ENCODE measurements at places on chromosomes 4 and X. TPM values are rescaled to one million over a fixed set of nuclear protein-coding genes. Genes with fewer than 3 reads are reported as not detected.

GRCh38 chrX:70755850-70756249 is 152.7 kb downstream of the TEX11 start:
- H3K36me3 ChIP-seq: no peaks in the 10 kb centered on the region
- no peak overlapping the region for H3K4me3 ChIP-seq
- H3K27ac ChIP-seq: no peak overlapping the region
- DNase-seq: no peak
- no peaks in the 10 kb centered on the region for H3K4me1 ChIP-seq

GRCh38 chrX:30060718-30061117 is 154.6 kb upstream of the MAGEB2 start:
- no peaks in the 10 kb centered on the region for H3K27me3 ChIP-seq
- no peak for DNase-seq
- H3K27ac ChIP-seq: no peak overlapping the region
- H3K4me1 ChIP-seq: no peaks in the 10 kb centered on the region
- no peak overlapping the region for H3K4me3 ChIP-seq

DNA sequence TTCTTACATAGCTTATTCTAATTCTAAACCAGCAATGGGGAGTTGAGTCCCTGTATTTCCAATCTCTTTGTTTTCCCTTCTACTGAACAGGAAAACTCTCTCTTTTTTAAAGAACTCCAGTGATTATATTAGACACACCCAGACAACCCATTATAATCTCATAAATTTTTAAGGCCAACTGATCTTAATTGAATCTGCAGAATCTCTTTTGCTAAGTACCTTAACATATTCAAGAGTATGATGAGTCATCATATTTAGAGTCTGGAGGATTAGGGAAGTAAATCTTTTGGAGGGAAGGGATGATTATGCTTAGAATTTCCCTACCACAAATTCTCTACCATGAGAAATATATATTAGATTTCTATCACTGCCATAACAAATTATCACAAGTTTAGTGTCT is 705.1 kb downstream of the CENPC start:
- no peak overlapping the region for H3K4me3 ChIP-seq
- H3K27me3 ChIP-seq: no peaks in the 10 kb centered on the region
- no peak overlapping the region for H3K27ac ChIP-seq
- DNase-seq: no peak

DNA sequence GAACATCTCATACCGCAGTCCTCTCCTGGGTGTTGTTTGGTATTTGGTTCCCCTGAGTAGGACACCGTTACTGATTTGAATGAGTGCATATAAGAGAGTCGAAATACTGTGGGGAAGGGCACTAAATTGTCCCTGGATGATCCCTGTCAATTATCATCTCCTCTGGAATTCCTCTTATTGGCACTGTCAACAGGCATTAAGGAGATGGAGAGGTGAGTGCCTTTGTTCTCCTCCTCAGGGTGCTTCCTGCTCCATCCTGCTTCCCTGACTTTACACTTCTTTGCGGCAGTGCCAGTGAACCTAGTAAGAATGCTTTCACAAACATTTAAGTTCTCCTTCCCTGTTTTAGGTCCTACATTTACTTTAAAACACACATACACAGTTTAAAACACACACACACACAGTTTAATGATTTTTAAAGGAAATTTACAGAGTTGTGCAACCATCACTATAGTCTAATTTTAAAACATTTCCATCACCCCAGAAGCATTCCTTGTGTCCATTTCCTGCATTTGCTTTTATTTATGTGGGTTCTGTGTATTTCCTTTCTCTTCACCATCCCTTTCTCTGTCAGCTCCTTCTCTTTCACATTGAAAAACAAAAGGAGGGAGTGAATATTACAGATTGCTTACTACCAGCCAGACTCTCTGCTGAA is 20.9 kb upstream of the ZRSR2 start:
- no peak for DNase-seq
- no peaks in the 10 kb centered on the region for H3K27me3 ChIP-seq
- no peaks in the 10 kb centered on the region for H3K36me3 ChIP-seq
- H3K27ac ChIP-seq: no peak overlapping the region

DNA sequence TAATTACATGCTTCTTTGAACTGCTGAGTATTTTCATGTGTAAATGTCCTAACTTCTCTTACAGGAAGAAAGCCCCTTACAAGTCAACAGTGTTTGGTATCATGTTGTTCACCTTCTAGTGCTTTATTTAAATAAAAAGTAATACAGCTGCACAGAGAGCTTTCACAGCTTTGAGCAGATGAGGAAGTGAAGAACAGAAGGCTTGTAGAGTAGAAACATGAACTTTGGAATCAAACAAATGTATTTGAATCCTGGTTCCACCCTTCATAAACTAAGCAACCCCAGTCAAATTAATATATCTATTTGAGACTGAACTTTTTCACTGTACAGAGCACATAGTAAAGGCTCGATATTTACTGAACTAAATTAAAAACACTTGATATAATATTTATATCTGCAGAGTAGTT is 120.5 kb downstream of the CAMK2D start:
- no peaks in the 10 kb centered on the region for H3K27me3 ChIP-seq
- H3K27ac ChIP-seq: no peak overlapping the region
- no peak for DNase-seq
- H3K36me3 ChIP-seq: no peaks in the 10 kb centered on the region

DNA sequence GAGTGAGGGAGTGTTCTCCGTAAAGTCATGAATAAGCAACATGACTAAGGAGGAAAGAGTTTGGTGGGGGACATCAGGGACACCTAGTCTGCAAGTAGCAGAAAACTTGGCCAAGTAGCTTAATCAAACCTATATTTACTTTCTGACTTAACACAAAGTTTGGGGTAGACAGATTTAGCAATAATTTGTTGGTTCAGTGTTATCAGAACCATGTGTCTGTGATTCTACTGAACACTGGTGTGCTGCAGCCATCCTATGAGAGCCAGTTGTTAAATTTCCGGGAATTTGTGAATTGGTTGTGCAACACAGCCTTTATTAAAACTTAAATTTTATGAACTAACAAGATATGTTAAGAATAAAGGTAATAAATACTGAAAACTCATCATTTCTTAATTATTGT is 469.3 kb downstream of the C4orf33 start:
- H3K36me3 ChIP-seq: no peaks in the 10 kb centered on the region
- no peaks in the 10 kb centered on the region for H3K27me3 ChIP-seq
- no peak overlapping the region for H3K4me3 ChIP-seq

PNMA3 gene
- total RNA-seq: 0.83 TPM

GRCh38 chr4:10283761-10284160 is 167.2 kb upstream of the WDR1 start:
- H3K27me3 ChIP-seq: no peaks in the 10 kb centered on the region
- H3K36me3 ChIP-seq: no peaks in the 10 kb centered on the region
- DNase-seq: no peak

SH2D1A gene
- 0.87 TPM for total RNA-seq
